ENCODE measurements at places on chromosomes 11 and 22.

DNA sequence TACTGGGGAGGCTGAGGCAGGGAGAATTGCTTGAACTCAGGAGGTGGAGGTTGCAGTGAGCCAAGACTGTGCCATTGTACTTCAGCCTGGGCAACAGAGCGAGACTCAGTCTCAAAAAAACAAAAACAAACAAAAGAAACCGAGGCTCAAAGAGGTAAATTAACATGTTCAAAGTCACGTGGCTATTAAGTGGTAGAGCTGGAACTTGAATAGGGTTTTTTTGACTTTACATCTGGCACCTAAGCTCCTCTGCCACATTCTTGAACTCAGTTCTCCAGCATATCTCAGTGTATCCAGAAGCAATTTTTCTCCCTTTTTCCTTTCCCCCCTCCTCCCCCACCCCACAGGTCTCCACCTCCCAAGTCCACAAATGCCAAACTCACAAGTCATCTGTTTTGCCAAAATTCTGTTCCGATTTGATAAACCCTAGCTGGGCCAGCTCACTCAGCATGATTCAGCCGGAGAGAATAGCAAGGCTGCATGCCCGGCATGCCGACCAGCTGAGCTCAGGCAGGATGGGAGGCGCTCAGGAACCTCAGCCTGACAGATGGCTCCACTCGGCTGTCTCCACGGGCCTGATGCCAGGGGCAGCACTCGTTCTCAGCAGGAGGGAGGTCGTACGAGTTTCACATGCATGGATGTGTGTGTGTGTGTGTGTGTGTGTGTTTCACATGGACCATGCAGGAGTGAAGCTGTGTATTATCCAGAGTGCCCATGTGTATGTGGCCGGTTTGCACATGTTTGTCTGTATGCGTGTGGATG is 63.2 kb upstream of the RRAS2 start:
- peak; percentile 100 for DNase-seq

- DNase-seq = no peak
Measured at GRCh38 chr11:69666752-69667536, 8.2 kb downstream of the LTO1 start.

DNA sequence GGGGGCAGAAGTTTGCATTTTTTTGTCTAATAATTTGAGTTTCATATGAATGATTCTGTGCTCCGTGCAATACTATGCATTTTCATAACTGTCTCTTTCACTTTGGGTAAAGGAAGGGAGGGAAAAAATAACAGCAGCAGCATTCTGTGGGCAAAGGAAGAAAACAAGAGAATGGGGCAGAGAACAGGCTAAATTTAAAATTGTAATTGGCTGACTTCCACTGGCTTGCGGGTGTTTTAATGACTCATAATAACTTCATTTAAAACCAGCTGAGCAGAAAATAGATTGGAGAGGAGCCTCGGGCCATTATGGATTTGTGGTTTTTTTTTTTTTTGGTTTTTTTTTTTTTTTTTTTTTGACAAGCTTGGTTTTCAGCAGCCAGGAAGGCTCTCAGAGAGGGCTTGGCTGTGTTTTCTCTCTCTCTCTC is 107.4 kb downstream of the ZBTB16 start:
- DNase-seq = peak; percentile 93

DNA sequence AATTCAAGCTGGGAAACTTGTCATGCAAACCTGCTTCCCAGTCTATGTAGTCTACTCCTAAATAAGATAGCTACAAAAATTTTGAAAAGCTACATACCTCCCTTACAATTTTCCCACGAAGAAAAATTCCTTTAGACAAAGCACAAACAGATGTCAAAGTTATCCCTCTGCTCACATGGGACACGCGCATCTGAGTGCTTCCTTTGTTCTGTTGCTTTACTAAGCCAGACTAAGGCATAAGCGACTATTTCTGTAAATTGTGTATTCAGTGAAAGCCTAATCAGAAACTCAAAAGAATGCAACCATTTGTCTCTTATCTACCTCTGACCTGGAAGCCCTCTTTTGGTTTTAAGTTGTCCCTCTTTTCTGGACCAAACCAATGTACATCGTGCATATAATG is 583.7 kb upstream of the B3GAT1 start:
- no peak for DNase-seq

DNA sequence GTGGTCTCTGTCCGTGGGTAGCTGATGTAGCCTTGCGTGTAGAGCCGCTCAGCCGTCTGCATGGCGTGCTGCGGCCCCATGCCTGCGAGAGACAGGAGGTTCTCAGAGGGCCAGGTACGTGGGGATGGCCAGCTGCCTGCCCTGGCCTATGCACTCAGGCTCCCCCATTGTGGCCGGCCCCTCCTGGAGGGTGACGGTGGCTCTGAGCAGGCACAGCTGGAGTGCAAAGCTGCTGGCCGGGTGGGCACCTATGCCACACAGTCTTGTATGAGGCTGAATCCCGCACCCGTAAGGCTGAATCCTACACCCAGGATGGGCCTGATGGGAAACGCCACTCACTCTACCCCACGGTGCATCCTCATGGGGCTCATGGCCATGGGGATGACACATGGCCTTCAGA is 11.6 kb upstream of the PPM1F start:
- DNase-seq = no peak

DNA sequence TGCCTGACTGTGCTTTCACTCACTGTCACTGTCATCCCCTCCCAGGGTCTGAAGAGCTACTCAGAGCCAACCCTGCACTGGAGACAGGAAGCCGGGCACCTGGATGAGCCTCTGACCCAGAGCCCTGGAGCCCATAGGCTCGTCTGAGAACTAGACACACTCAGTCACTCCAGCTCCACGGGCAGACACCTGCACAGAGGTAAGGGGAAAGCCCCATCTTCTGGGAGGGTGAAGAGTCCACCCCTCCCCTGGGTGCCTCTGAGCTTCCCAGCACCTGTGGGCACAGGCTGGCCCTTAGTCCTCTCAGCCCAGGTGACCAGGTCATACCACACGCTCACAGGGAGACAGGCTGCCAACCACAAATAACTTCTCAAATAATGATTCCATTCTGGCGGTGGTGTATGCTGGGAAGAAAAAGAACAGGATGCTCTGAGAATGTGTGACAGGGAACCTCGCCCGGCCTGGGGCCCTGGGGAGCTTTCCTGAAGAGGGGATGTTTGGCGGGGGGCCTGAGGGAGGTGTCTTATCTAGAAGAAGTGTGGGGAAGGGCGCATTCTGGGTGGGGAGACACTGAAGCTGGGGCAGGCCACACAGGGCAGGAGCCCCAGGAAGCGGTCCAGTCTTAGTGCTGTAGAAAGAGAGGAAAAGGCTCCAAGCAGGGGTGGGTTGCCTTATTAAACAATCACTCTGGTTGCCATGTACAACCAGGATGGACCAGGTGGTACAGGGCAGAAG is 5.3 kb downstream of the CCDC157 start:
- DNase-seq = no peak

- no peak for DNase-seq
Measured at GRCh38 chr22:20430720-20431510, 6.7 kb downstream of the SCARF2 start.

DNA sequence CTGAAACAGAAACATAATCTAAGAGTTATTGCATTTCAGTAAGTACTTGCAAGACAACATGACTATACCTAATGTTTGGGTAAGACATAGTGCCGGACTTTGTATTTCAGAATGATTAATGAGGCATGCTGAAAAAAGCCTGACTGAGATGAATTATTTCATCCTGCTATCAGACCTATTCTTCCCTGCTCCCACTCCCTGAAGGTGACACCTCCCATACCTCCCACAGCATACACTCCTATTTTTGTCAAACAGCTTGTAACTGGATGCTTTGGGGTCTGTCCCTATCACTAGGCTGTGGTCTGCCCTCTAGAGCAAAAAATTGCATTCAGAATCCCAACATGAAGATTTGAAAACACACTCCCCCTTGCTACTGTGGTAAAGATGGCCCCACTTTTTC is 10.9 kb upstream of the SCN3B start:
- no peak for DNase-seq

- DNase-seq = no peak
Measured at GRCh38 chr11:42992594-42992993, 319.2 kb upstream of the API5 start.

DNA sequence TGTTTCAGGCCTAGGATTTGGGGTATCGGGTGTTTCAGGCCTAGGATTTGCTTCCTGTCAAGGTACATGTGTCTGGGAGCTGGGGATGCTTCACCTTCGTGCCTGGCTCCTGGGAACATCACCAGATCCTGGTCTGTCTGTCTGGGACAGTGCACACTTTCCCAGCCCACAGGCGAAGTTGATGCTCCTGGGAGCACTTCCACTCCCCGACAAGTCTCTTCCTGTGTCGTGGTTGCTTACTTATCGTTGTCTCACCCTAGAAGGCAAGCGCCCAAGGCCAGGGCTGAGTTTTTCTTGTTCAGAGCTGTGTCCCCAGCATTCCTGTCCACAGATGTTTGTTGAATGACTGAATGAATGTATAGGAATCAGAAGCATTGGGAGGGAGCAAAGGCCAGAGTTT is 71.5 kb downstream of the LINC01488 start:
- DNase-seq = no peak

DNA sequence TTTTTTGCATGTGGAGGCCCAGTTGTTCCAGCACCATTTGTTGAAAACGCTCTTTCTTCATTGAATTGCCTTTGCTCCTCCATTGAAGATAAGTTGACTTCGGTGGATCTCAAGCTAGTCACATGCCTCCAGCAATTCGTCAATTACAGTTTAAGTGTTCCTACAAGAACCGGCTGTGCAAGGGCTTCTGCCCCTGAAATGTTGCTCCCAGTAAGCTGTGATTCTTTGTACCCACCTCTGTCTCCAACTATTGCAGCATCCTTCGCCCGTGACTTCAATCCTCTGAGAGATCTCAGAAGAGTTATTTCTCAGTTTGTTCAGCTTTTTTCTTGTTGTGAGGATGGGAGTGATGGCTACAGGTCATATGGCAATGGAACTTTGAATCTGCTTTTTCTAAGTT is 194.2 kb upstream of the B3GAT1 start:
- DNase-seq = no peak

- DNase-seq = no peak
Measured at GRCh38 chr11:35066783-35067423, 72.1 kb upstream of the CD44 start.

- DNase-seq = no peak
Measured at GRCh38 chr11:73203790-73204189, 14.3 kb upstream of the P2RY2 start.

- no peak for DNase-seq
Measured at GRCh38 chr11:64406221-64406946, 47.4 kb downstream of the RPS6KA4 start.

DNA sequence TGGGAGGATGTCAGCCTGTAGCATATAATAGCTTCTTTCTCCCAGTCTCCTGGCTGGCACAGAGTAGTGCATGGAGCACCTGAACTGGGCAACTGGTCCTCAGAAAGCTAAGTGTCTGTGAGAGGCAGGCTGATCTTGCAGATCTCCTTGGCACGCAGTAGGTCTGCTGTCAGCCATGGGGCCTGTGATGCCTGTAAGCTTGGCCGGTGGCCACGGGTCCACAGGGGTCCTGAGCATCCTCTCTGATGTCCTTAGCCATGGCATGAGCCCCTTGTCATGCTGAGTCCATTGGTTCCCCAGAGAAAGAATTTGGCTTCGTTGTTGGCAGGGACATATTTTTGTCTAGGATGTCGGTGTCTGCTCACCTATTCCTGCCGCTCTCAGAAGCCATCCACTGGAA is 25.0 kb downstream of the AMPD3 start:
- DNase-seq = no peak

DNA sequence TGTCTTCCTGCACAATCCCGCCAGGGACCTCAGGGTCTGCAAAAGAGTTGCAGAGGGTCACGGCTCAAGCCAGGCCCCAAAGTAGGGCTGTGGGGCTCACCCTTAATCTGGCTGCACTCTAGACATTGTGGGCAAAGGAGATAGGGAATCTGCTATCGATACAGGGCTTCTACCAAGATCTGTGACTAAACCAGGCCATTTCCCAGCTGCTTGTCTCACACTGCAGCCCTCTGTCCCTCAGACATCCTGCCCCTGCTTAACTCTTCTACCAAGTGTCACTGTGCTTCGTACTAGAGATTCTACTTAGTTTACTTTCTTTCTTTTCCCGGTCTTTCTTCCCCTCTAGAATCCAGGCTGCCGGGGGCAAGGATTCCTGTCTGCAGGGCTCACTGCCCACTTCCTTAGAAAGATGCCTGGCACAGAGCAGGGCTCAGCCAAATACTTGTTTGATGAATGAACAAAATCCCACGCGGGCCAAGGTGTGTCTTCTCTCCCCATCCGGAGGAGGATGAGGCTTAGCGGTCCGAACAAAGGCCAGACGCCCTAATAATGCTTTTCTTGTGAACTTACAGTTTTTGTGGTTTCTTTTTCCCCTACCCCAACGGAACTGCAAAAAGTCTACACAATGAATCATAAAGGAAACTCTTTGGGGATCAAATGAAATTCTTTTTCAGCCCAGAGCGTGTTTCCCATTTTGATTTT is 61.3 kb upstream of the ANO1 start:
- peak; percentile 71 for DNase-seq

GRCh38 chr11:6825231-6825744 is 20.2 kb upstream of the OR10A5 start:
- DNase-seq = no peak

DNA sequence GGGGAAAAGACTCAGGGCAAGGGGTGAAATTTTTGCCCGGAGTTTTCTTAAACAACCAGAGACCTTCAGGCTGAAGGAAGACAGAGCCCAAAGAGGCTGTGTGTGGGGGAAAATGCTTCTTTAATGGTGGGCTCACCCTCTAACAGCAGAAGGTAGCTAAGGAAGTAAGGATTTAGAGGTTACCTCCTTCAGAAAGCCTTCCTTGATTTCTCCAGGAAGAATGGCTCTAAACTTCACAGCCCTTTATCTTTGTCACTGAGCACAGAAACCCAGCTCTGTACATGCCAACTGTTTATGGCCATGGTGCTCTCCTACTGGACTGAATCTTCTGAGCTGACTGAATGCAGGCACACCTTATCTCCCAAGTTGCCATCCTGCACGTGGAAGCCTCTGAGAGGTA is 196.0 kb downstream of the TENM4 start:
- DNase-seq = no peak

DNA sequence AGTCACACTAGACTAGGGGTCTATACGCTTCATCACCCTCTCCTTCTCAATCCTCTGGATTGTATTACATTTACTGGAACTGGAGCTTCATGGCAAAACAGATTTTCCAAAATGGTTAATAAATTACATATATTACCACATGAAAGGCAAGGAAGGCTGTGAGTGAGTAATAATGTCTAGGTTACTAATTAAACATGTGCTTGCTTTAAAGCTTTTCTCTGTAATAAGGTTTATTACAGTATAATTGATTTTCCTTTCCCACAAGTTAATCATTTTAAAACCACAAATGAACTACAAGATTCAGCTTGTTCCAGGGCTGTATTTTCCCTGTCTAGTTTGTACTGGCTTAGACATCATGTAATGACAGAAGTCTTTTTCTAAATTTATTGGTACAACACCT is 25.6 kb downstream of the MMP13 start:
- no peak for DNase-seq

- DNase-seq = no peak
Measured at GRCh38 chr11:85109141-85109540, 518.0 kb downstream of the DLG2 start.

DNA sequence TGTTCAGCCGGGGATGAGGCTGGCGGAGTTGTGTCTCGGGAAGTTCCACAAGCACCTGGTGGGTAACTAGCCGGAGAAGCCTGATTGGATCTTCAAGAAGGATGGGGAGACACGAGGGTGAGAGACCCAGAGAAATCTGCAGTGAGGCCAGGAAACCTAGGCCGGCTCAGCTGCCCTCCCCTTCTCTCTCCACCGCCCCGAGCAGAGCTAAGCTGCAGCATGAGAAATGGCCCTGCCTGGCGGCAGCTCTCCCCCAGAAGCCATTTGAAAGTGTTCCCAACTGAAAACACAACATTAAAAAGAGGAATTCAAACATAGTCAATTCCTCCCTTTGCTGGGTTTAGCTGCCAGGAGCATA is 77.8 kb upstream of the SHISAL1 start:
- DNase-seq = no peak

Measured in fibroblast of upper back skin (primary cell).